ENCODE measurements at places on chromosomes 16 and 17. TPM values are rescaled to one million over a fixed set of nuclear protein-coding genes. Genes with fewer than 3 reads are reported as not detected.
A peak's percentile ranks its signal among the peaks of the same experiment; 100 is the strongest.

GPRC5C gene
- total RNA-seq, result 9.4 TPM

- no peak for DNase-seq
Measured at GRCh38 chr16:75392906-75393305, 40.4 kb downstream of the CFDP1 start.

- DNase-seq, result peak; percentile 87
Measured at GRCh38 chr17:13030459-13031300, 12.9 kb upstream of the ELAC2 start.

DNA sequence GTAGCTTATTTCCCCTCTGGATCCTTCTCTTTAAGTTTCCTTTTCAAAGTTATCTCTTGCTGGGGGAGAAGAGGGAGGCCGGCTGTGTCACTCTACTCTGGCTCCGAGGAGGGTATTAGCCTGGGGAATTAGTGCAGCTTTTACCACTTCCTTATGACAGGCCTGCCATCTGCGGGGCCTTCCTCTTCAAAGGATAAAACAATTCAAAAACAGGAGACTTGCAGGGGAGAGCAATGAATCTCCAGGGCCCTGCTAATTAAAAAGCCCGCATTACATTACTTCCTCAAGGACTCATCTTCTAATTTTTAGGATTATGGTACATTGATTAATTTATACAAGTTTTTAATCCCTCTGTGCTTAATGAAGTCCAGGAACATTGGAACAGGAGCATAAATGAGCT is 190.9 kb upstream of the CDH5 start:
- DNase-seq, result no peak

GRCh38 chr17:77006971-77007649 is 133.7 kb upstream of the SEC14L1 start:
- no peak for DNase-seq

- DNase-seq, result no peak
Measured at GRCh38 chr17:48246612-48247011, 139.0 kb downstream of the SNX11 start.

CLEC19A gene
- not detected for total RNA-seq

HS3ST4 gene
- total RNA-seq, result not detected

SPIRE2 gene
- total RNA-seq, result 21.7 TPM

CEP112 gene
- 9.6 TPM for total RNA-seq

GRCh38 chr16:866252-866896 is 65.8 kb upstream of the GNG13 start:
- no peak for DNase-seq

DNA sequence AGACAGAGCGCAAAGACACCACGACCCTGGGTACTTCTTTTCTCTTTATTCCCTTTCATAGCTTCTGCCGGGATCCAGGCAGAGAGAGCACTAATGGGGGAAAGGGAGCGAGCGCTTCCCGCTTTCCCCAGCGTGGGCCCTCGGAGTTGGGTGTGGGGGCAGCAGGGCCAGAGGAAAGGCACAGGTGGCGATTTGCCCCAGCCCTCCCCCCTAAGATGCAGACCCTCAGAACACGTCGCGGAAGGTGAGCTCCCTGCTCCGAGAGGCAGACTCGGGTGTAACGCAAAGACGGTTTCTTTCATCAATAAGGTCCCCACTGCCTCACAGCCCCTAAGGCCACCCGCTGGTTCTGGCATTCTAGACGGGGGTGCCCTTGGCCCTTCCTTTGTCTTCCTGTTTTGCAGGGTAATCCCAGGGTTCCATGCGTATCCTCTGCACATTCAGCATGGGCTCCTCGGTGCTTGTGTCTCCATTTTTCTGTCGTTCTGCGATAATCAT is 570 bp upstream of the NME3 start:
- no peak for DNase-seq

GRCh38 chr17:59371416-59372100 is 40.1 kb downstream of the YPEL2 start:
- DNase-seq, result peak; percentile 84

SGSH gene
- 31.7 TPM for total RNA-seq

- DNase-seq, result no peak
Measured at GRCh38 chr17:2064980-2065785, 10.3 kb downstream of the HIC1 start.

NLRP1 gene
- 41.2 TPM for total RNA-seq

GRCh38 chr16:56911771-56912571 is 20.0 kb upstream of the HERPUD1 start:
- DNase-seq, result no peak

RHBDF1 gene
- 24.9 TPM for total RNA-seq

- peak; percentile 44 for DNase-seq
Measured at GRCh38 chr17:74430706-74431567, 951 bp upstream of the GPRC5C start.

GRCh38 chr16:75074920-75075687 is 41.5 kb downstream of the LDHD start:
- DNase-seq, result peak; percentile 79

NSMCE1 gene
- 32.5 TPM for total RNA-seq

DHRS7C gene
- total RNA-seq, result not detected

RBBP6 gene
- total RNA-seq, result 26.5 TPM

GRCh38 chr17:64747938-64748540 is 85.9 kb upstream of the SMURF2 start:
- no peak for DNase-seq

- DNase-seq, result no peak
Measured at GRCh38 chr16:73108195-73108963, 60.5 kb upstream of the ZFHX3 start.

SHPK gene
- total RNA-seq, result 41.2 TPM

ACACA gene
- total RNA-seq, result 70.8 TPM

DNA sequence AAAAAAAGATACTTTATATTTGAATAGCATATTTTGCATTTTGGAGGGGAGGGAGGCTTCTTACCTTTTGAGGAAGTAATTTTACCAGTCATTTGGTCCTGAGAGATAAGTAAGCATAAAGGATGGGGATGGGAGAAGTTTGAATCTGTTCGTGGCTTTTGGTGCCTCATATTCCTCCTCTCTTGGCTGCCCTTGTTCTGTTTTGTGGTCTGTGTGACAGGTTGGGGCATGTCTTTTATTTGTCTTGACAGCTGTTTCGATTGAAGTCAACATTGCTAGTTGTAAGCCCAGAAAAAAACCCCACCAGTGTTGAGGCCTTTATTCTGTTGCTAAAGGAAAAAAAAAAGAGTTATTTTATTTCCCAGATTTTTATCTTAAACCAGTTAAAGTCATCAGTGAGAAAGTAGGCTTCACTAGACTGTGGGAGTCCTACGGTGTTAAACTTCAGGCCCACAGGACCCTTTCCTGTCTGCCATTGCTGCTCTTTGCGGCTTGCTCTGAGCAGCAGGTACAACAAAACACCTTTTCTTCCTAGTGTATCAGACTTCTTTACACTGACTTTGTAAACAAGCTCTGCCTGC is 11.4 kb downstream of the SLC7A6 start:
- no peak for DNase-seq

DNA sequence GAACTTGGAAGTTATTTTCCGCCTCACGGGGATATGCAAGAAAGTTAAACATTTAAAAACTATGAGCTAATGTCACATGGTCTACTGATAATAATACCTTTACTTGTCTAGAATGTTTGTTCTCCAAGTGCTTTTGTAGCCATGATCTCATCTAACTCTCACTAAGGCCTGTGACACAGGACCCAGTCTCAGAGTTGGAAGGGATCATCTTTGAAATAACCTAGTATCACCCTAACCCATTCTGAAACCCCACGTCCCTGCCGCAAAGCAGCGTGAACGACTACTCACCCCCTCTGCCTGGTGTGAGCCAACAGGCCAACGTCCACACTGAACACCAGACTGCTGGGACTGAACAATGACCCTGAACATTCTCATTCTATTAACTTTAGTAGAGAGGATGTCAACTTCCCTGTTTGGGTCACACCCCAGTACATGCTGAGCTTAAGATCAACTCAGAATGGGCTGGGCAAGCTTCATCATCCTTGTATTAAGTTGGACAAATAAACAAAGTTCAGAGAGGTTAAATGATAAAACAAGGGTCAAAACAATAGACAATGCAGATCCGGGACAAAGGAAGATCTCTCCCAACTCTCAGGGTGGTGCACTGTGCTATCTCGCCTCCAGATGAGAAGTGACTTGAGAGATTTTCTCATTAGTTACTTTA is 54.8 kb upstream of the BCAR1 start:
- DNase-seq, result no peak

DNA sequence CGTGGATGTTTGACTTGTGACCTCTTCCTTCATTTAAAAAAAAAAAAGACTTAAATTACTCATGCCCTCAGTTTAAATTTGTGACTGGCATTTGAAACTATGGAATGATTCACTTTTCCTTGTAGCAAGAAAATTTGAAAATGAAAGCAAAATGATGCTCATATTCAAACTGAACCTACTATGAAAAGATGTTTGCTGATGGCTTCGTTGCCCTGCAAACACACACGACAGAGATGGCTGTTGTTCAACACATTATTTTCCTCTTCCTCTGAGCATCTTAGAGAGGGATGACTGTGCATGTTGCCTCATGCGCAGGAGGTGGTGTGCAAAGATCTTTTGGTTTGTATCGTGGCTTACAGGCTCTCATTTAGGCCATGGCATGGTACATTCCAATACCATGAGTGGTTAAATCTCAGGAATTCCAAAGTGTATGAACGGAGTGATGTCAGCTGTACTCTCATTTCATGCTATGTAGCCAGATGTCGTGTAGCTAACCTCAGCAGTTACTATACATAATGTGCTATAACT is 164.5 kb downstream of the PRKCA start:
- peak; percentile 53 for DNase-seq

ZNF287 gene
- total RNA-seq, result 7.6 TPM

JPH3 gene
- total RNA-seq, result 30.0 TPM

- DNase-seq, result no peak
Measured at GRCh38 chr17:10681866-10682446, 15.4 kb downstream of the SCO1 start.

KCNJ18 gene
- total RNA-seq, result not detected

KCNH4 gene
- not detected for total RNA-seq

DNA sequence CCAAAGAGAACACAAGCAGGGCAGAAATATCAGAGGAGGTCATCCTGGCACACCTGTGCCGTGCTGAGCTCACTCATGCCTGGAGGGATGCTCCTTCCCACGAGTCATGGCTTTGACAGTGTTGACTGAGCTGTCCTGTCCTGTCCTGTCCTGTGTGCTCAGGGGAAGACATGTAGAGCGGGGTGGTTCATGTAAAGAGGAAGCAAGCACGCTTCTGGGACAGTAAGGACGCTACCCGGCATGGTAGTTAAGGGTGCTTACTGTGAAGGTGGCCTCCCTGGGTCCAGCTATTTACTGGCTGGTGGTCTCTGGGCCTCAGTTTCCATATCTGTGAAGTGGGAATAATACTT is 398 bp downstream of the LGALS9 start:
- DNase-seq, result no peak

DNA sequence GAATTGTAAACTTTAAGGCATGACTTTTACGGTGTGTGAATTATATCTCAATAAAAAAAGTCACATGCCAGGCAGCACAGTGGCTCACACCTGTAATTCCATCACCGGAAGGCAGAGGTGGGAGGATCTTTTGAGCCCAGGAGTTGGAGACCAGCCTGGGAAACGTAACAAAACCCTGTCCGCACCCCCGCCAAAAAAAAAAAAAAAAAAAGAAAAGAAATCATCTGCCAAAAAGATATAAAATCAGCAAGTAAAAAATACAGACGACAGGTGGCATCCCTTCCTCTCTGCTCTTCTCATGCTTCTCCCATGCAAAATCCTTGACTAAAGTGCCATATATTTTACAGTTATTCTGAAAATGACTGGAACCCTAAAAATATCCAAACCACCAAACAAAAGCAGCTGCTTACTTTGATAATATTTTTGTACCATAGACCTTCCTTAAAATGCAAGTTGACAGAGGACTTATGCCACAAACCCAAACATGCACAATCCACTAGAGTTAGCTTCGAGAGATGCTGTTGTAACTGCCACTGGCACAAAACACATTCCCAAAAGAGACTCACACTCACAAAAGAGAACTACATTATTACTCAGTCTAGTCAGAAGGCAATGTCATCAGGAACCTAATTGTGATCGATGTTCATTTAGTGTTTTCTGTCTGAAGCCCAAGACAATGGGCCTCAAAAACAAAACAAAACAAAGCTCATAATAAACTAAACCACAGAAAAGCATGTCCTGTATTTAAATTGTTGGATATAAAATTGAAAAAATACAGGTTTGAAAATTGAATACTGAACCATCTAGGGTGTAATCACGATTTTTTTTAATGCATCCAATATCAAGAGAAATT is 2.4 kb downstream of the CRLF3 start:
- peak; percentile 16 for DNase-seq

- no peak for DNase-seq
Measured at GRCh38 chr17:75899353-75899752, 2.6 kb upstream of the TRIM65 start.

- no peak for DNase-seq
Measured at GRCh38 chr16:85730186-85730465, 20.8 kb downstream of the C16orf74 start.

KCTD19 gene
- 0.37 TPM for total RNA-seq

GRCh38 chr16:69936751-69937211 is 14.4 kb upstream of the CLEC18A start:
- DNase-seq, result no peak

SLC16A6 gene
- total RNA-seq, result 0.31 TPM

- DNase-seq, result peak; percentile 33
Measured at GRCh38 chr17:21001111-21001812, 41.5 kb downstream of the USP22 start.

DNA sequence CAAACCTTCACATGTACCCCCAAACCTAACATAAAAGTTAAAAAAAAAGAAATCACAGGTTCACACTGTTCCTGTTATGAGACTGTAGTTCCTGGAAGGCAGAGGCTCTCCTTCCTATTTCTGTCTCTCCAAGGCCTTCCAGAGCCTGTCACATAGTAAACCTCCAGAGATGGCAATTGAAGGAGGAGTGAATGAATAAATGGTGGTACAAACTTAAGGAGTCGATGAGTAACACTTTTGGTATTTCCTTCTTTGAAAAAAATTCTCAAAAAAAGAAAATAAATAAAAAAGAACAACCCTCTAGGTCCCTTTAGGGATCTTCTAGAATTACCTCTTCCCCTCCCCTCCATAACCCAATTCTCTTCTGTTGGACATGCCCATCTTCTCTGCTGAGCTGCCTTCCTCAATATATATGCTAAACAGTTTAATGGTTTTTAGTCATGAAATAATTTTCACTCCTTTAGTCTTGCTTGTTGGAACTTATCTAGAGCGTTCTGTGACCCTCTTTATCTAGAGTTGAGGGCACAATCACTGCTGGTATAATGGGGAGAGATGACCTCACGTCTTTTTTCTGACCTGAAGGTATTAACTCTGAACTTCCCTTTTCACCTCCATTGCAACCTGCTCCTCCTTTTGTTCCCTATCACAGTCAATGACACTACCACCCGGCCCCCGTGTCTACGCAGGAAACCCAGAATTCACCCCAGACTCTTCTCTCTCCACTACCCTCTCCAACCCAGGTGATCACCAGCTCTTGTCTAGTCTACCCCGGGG is 1.7 kb upstream of the TAF15 start:
- no peak for DNase-seq

- no peak for DNase-seq
Measured at GRCh38 chr16:69407702-69408323, 16.6 kb upstream of the CYB5B start.

- no peak for DNase-seq
Measured at GRCh38 chr16:4957420-4957719, 760 bp upstream of the SEC14L5 start.

All from G401 (cell line).